Fibroblast of villous mesenchyme (primary cell): ENCODE measurements at places on chromosomes 16 and 17. TPM values are rescaled to one million over a fixed set of nuclear protein-coding genes. Genes with fewer than 3 reads are reported as not detected.

The ABCC12 gene
- under 0.01 TPM in 1 of 2 replicates, not detected in the other for total RNA-seq

The RNF222 gene
- not detected in 2 replicates for total RNA-seq

- peak; percentile 30 for DNase-seq
Observed at GRCh38 chr16:81586417-81586816, 141.8 kb downstream of the CMIP start.

DNA sequence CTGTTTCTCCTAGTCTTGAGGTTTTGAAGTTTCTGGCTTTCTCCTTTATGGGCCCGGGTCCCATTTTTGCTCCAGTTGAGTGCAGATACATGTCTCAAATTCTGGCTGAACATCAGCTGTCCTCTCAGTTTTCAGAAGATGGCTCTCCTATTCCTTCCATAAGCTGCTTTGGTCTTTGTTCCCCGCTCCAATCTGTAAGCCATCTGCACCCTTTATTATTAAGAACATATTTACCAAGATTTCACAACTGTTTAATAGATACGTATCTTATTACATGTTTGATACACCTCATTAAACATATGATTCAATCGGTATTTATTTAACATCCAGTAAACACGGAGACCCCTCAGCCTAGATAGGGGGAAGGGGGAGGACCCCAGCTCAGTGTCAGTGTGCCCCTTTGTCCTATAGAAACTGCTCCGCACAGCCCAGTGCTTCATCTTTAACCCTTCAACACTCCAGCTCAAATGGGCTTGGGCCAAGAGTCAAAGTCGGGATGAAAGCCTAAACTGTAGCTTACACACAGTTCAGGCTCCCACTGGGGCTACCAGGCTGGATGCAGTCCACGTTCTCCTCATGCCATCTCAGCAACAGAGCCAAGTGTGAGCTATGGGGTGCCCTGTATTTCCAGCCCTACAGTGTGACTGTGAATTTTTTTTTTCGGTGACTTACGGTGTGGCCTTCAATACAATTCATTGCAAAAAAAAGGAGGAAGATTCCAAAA, 166.0 kb upstream of the ZFHX3 start:
- no peak for DNase-seq

DNA sequence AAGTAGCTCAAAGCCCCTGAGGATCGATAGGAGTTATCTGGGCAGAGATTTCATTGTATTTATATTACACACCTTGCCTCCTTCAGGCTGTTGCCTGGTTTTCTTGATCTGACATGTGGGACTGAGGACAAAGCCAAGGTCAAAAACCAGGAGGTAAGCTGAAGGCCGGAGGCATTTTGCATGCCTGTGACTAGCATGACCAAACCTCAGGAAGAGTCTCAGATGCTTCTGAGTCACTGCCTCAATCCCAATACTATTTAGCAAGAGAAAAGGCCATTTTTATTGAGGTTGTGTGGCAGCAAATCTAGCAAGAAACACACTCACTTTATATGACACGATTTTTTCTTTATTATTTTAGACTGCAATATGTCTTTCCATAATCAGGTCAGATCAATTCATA, 968.1 kb downstream of the CDH11 start:
- DNase-seq, result peak; percentile 18

GRCh38 chr17:38458521-38458920, 30.3 kb downstream of the ARHGAP23 start:
- DNase-seq, result no peak
